NCI-H524 (cell line): ENCODE measurements at places on chromosomes 1 and 21.

- DNase-seq: no peak
These were observed 77.8 kb downstream of the TNR start for GRCh38 chr1:175665616-175666015.

DNA sequence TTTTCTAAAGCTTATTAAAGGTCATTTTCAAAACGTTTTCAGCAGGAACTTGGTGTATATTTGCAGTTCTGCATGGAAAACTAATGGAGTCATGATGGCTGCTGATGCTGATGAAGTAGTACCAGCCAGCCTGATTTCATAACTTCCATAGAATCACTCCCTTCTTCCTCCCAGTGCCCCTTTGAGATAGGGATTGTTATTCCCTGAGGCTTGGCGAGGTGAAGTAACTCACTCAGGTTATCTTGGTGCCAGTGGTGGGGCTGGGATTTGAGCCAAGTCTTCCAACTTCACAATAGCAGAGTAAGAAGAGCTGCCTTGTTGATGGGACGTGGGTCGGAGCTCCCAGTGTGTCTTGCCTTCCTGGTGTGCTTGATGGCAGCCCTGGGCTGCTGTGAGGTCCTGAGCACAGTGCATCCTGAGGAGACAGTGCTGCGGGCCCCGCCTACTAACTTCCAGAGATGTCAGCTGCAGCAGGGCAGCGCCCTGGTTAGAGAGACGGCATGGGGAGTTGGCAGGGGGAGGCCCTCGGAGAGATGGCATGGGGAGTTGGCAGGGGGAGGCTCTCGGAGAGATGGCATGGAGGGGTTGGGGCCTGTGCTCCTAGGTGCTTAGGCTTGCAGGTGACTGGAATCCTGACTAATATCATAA, 92.6 kb downstream of the PCBP3 start:
- DNase-seq: no peak

DNA sequence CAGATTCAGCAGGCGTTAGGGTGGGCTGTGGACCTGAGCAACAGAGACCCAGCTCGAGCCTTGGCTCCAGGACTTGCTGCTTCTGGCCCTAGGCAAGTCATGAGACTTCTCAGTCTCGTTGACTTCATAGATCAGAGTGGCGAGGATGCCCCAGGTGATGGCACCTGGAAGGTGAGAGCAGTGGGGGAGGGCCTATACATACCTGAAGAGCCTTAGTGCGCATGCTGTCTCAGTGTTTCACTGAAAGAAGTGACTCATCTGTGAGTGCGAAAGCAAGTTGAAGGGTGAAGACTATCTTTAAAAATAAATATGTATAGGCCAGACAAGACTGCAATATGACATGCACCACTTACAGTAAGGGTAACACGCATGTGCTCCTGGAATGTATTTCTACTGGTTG, 10.1 kb downstream of the PLEKHA6 start:
- DNase-seq: no peak

- DNase-seq: no peak
These were observed 32.4 kb downstream of the SLC35F3 start for GRCh38 chr1:233936842-233937241.

DNA sequence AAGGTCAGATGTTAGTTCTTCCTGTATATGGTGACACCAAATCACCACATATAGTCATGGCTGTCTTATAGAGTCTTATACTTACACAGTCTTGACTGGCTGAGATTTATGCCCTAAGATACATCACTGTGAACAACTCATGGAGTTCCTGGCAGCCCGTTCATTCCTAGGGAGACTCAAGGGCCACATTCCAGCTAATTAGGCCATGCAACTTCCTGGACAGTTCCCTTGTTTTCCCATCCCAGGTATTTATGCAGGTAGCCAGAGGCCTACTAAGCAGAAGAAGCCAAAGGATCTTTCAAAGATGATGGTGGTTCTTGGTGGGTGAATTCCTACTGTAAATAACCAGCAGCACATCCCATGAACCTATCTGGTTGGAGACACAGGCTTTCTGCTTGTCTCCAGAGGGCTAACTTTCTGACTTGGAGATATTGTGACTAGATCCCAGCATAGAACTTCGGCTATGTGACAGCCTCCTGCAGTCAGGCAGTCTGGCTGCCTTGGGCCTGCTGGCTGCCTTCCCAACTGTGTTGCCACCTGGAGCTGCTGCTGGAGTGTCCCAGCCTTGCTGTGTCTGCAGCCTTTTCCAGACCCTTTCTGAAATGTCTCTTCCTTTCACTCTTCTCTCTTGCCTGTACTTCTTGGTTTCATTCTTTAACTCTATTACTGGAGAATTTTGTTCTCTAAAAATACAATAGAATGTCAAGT, 283.8 kb downstream of the CACNA1E start:
- no peak for DNase-seq

DNA sequence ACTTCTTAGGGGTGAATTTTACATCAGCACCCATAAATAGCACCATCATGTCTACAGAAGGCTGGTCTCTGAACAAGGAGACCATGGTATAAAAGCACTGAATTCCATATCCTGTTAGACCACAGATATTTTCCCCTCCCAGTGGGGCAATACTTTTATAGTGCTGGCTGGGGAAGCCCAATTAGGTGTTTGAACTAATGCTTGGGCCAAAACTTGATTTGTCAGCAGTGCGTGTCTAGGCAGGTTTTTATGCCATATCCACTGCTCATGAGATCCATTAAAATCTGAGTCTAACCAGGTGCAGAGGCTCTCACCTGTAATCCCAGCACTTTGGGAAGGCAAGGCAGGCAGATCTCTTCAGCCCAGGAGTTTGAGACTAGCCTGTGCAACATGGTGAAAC, 623.0 kb downstream of the NPHP4 start:
- no peak for DNase-seq

GRCh38 chr21:28875078-28875477, 117.6 kb downstream of the LTN1 start:
- no peak for DNase-seq

DNA sequence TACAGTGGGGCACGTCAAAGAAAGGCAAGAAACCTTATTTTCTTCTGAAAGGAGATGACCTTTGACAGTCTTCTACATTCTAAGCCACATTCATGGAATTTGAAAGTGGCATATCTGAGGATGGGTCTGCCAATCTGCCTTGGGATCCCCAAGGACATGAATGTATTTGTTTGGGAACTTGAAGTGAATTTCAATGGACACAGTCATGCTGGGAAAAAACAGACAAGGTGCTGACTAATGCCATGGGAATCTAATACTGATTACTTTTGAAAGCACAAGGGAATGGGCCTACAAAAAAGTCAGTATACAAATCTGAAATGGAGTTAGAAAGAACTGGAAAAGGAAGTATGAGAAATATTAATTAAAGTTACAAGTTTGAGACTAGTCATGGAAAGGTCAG, 128.8 kb downstream of the KCNJ6 start:
- no peak for DNase-seq

DNA sequence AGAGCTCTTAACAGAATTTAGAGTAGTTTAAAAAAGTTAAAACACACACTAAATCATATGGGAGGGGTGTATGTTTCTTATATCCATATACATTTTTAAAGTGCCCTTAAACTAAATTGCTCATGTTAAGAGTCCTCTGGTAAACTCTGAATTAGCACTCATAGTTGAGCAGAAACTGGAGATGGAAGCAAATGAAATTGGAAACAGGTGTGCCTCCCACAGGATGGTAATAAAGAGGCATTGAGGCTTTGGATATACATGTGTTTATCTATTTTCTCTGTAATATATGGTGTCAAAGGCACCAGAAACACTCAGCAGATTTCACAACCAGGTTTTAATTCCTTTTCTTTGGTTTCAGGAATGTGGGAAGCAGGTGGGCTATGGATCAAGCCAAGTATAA, 188.6 kb downstream of the HS2ST1 start:
- no peak for DNase-seq

DNA sequence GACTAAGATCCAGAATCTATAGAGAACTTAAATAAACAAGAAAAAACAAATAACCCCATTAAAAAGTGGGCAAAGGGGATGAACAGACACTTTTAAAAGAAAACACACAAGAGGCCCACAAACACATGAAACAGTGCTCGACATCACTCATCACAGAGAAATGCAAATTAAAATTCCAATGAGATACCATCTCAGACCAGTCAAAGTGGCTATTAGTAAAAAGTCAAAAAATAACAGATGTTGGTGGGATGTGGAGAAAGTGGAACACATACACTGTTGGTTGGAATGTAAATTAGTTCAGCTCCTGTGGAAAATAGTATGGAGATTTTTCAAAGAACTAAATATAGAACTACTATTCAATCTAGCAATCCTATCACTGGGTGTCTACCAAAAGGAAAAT, 143.1 kb downstream of the IFI44 start:
- no peak for DNase-seq
